Small intestine (tissue), 16 donors: ENCODE measurements at places on chromosomes 2 and 18.

DNA sequence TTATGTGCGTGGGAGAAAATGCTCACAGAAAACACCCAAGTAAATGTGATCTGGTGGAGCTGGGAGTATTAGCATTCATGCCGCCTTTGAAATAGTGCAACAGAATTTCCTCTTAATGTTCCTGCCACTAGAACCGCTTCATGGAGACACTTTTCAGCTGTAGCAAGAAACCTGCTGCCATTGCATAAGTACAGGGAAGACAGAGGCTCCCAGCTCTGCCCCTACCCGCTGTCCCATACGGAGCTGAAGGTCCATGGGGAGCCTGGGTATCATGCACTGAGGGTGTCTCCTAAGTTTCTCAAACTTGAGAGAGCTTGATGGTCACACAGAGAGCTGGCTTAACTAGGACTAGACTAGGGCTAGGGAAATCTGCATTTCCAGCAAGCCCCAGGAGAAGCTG is 49.6 kb downstream of the CRIM1 start:
- DNase-seq: no peak

DNA sequence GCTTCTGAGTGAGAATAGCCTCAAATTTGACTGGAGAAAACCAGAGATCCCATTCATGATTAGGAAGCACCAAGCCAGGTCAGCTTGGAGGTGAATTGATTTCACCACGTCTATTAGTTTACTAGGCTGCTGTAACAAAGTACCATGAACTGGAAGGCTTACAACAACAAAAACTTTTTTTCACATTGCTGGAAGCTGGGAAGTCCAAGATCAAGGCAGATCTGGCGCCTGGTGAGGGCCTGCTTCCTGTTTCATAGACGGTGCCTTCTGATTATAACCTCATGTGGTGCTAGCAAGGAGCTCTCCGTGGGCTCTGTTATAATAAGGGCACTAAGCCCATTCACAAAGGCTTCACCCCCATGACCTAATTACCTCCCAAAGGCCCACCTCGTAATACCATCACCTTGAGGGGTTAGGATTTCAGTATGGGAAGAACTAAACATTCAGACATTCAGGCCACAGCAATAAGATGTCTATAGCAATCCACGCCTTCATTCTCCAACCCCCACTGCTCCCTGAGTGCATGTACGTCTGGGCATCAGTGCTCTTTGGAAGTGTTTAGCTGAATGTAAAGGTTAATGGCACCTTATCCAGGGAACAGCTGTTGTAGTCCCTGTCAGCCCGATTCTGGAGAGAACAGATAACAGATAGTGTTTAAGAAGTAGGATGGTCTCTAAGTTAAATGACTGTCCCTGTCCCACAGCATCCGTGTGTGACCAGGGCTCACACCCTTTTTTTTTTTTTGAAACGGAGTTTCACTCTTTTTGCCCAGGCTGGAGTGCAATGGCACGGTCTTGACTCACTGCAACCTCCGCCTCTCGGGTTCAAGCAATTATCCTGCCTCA is 89.2 kb downstream of the SOCS6 start:
- DNase-seq: peak; percentile 48

DNA sequence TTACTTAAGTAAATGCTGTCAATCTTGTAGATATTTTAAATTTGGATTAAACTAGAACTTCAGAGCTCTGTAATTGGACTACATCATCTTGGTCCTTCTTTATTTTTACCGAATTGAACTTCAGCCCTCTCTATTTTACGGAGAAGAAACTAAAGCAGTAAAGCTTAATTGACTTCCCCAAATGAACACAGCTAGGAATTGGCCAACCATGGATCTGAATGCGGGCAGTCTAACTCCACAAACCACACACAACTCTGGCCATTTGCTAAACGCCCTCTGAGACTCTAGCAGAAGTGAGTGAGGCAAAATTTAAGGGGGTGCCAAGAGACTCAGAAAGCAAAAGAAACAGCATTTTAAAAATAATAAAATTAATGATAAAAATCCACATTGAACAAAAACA is 86.3 kb upstream of the KCTD1 start:
- DNase-seq: no peak

GRCh38 chr2:151972241-151973012 is 126.4 kb downstream of the CACNB4 start:
- DNase-seq: no peak

GRCh38 chr2:69138793-69139459 is 125.9 kb downstream of the ANTXR1 start:
- DNase-seq: no peak

DNA sequence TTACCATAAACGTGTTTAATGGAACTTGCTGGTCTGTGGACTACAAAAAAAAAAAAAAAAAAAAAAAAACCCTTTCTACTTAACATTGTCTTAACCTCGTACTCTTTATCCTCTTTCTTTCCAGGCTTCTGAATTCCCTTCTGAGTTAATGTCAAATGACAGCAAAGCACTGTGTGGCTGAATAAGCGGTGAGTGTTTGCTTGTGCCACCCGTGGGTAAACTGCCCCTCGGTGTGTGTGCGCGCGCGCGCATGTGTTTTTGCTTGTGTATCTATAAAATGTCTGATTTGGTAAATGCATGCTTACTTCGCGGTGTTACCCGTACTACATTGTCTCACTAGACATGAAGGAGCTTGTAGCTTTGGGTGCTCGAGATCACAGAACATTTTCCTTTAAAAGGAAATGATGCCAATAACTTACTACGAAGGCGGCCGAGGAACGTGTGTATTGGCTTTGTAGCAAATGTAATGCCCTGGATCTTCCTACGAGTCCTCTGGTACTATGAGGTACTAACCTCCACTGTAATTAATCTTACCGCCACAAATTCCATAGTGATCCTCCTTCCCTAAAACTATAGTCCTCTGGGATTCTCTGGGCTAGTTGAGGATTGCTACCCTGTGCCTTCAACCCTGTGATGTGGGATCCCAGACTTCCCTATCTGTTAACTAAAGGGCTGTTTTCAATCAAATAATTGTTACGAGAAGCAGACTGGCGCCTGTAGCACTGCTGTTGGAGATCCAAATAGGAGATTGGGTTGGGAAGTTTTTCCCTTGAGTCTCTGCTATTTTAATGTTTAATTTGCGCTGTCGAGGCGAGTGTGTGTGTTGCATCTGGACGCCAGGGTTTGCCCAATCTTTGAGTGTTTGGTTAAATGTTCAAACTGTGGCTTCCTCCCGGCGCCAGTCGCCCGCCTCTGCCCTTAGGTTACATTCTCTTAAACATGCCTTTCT is 1.1 kb downstream of the ID2 start:
- DNase-seq: peak; percentile 64

DNA sequence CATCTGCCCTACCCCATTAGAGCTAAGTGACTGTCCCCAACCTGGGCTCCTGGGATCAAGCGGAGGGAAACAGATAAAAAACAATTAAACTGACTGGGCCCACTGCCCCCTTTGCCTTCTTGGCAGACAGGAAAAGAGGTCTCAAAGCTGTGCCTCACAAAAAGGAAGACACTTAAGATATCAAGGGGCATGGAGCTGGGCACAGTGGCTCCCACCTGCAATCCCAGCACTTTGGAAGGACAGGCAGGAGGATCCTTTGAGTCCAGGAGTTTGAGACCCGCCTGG is 75.2 kb upstream of the SP3 start:
- no peak for DNase-seq

- DNase-seq: no peak
These were observed 316.2 kb upstream of the THSD7B start for GRCh38 chr2:136448986-136449780.

- peak; percentile 34 for DNase-seq
These were observed 510 bp downstream of the RNF149 start for GRCh38 chr2:101307950-101308431.

DNA sequence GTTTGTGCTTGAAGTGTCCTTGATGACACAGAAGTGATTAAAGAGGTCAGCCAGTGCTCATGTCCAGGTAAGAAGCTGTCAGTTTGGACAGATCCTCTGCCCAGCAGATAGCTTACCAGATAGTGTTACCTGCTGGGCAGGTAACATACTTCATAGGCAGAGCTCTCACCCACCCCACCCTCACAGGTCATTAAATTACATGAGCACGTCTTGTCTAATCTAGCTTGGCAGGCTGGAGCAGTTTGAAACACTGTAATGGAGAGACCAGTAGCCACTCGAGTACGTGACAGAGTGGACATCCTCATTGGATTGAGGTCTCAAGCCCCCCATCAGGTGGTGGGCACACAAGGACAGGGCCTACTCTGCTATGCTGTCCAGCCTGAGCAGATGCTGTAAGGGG is 27.1 kb downstream of the TTC32 start:
- no peak for DNase-seq

GRCh38 chr2:235613649-235614048 is 119.8 kb downstream of the AGAP1 start:
- no peak for DNase-seq

DNA sequence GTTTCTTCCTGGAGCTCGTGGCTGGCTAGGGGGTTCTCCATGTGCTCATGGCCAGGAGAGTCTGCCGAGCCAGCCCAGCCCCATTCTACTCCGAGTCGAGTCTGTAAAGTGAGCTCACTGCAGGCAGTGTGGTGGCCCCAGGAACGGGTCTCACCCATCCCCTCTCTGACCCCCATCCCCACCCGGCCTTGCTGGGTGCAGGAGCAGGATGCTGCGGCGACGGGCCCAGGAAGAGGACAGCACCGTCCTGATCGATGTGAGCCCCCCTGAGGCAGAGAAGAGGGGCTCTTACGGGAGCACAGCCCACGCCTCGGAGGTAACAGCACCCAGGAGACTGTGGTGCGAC is 1.4 kb downstream of the ANO7 start:
- no peak for DNase-seq

DNA sequence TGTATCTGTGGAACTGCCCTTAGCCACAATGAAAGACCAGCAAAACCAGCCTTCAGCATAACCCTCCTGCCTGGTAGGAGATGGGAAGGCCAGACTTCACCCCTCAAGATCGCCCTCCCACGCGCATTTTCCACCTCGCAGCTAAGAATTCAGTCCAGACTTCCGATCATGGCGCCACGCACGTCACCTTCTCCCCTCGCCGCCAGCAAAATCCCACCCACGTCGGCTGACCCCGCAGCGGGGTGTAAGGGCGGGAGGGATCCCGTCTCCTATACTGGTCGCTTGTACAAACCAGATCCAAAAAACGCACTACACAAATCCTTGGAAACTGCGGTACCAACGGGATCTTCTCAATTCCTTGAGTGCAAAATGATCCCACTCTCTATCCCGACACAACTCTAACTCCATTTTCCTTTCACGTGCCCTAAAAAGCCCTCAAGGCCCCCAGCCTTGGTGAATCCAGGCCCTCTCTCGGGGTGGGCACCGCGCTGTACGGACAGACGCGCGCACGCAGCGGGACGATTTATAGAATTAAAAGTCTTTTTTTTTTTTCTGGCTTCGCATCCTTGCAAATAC is 1.0 kb upstream of the BMPR2 start:
- peak; percentile 81 for DNase-seq

- no peak for DNase-seq
These were observed 385.9 kb upstream of the SYT4 start for GRCh38 chr18:43663159-43663558.

GRCh38 chr2:166792808-166793207 is 95.5 kb upstream of the XIRP2 start:
- no peak for DNase-seq

DNA sequence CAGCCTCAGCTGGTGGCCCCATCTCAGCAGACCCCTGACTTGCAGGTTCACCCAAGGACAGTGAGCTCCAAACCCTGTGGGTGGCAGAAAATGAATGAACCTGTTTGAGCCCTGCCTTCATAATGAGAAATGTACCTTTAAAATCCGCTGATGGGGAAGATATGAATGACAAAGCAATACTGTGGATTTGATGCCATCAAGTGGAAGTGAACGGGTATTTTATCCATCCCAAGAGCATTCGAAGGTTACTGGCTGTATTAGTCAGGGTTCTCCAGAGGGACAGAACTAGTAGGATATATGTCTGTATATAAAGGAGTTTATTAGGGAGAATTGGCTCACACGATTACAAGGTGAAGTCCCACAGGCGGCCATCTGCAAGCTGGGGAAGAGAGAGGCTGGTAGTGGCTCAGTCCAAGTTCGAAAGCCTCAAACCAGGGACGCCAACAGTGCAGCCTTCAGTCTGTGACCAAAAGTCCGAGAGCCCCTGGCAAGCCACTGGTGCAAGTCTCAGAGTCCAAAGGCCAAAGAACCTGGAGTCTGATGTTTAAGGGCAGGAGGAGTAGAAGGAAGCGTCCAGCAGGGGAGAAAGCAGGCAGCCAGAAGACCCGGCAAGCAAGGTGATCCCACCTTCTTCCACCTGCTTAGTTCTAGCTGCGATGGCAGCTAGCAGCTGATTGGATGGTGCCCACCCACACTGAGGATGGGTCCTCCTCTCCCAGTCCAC is 32.1 kb downstream of the TOGARAM2 start:
- DNase-seq: peak; percentile 43

- DNase-seq: no peak
These were observed 176.3 kb upstream of the FOSL2 start for GRCh38 chr2:28216331-28216730.

- DNase-seq: no peak
These were observed 609.0 kb downstream of the DCC start for GRCh38 chr18:52948868-52949444.

DNA sequence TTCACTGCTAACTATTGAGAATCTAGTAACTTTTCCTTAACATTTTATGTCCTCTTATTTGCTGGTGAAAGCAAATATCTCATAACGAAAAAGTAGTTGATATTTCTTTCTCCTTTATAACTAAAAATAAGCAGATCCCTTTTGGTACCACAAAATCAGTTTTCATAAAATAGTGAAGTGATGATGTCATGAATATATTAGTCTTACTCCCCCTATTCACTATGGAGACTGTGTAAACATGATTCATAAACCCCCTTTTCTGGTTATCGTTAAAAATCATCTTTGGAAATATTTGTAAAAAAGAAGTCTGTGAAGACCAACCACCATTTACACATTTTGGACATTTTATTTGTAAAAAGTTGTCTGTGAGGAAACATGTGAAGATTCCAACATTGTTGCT is 734.9 kb downstream of the NUP35 start:
- no peak for DNase-seq

DNA sequence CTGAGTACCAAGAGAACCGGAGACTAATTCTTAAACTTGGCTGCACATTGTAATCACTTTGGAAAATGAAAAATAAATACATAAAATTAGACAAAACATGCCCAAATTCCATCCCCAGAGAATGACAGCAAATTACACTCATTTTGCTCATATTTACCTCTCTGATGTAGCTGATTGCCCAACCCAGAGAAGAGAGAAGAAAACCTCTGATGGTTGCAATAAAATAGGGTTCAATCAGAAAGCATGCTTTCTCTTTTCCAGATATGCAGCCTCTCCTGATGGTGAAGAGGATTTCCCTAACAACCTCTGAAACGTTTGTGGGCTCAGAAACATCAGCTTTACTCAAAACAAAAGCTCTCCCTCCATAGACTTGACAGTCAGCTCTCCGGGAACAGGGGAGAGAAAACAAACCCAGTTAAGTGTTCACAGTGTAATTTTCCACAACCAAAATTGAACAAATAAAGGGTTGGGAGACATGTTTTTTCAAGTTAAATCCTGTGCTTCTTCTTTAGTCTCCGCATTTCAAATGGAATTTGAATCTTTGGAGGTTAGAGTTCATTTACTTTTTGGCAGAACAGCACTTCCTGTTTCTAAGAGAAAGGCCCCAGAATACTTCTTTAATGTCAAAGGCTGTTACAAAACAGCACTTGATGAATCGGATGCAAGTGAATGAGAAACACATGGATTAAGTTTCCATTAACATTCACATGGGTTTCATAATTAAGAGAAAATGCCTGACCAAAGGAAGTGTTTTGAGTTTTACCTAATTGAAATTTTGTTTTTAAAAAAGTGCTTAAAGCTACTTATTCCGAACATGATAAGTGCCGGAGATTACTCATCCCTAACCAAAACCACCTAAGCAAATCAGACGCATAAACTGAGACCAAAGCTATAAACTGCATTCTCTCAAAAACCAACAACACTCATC is 570.1 kb upstream of the SYT4 start:
- DNase-seq: no peak

- no peak for DNase-seq
These were observed 66.2 kb downstream of the RTP5 start for GRCh38 chr2:241935774-241936173.
